ENCODE measurements at places on chromosomes 6 and 20.

DNA sequence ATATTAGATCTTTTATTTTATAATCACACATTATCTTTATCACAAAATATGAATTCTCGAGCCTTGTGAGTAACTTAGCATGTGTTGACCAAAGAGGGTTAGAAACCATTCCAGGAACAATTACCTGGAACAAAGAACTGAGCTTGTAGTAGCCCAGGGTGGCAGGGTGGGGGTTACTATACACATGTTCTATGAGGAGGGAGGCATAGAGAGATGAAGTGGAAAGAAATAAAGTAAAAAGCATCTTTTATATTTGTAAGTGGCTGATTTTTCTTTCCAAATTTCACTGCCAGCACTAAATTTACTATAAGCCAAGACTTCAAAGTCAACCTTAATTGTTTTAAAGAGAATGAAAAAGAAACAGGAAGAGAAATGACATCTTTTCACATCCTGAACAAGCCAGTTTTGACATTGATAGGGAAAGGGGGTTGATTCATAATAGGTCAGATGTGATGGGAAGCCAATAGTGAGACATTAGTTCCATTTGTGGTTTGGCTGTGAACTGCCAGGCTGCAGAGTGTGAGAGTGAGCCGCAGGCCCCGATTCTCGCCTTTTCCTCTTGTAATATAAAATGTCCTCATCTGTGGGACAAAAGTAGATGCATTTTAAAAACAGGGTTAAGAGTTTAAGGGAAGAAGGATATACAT, 52.7 kb upstream of the MYB start:
- H3K4me1 ChIP-seq: no peaks in the 10 kb centered on the region
- no peaks in the 10 kb centered on the region for H3K36me3 ChIP-seq

DNA sequence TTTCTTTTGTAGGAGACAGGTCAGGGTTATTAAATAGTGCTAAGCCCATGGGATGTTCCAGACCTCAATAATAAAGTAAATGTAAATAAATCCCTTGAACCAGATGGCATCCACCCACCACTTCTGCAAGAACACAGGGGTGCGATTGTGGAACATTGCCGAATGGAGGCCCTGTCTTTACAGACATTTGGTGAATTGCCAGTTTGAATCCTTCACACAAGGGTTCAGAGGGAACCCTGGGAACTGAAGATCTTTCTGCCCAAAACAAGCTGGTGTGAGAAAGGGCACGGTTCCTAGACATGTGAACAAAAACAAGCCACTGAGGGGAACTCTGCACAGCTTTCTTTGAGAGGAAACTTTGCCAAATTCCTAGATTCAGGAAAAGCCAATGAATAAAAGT, 30.2 kb upstream of the RNF8 start:
- no peaks in the 10 kb centered on the region for H3K4me1 ChIP-seq
- peak overlapping the region; percentile 55 for H3K27ac ChIP-seq
- H3K27me3 ChIP-seq: no peaks in the 10 kb centered on the region
- no peak for DNase-seq
- H3K36me3 ChIP-seq: peaks cover 19% of the 10 kb centered on the region
- no peak overlapping the region for H3K4me3 ChIP-seq

- peak; percentile 64 for DNase-seq
- H3K36me3 ChIP-seq: no peaks in the 10 kb centered on the region
- H3K4me3 ChIP-seq: no peak overlapping the region
- H3K27me3 ChIP-seq: no peaks in the 10 kb centered on the region
- no peak overlapping the region for H3K27ac ChIP-seq
Measured at GRCh38 chr6:138724015-138724414, 49.6 kb upstream of the CCDC28A start.

GRCh38 chr6:38282911-38283310, 356.8 kb downstream of the BTBD9 start:
- H3K36me3 ChIP-seq: no peaks in the 10 kb centered on the region
- no peaks in the 10 kb centered on the region for H3K4me1 ChIP-seq
- no peaks in the 10 kb centered on the region for H3K27me3 ChIP-seq
- H3K4me3 ChIP-seq: no peak overlapping the region
- H3K27ac ChIP-seq: no peak overlapping the region
- no peak for DNase-seq

DNA sequence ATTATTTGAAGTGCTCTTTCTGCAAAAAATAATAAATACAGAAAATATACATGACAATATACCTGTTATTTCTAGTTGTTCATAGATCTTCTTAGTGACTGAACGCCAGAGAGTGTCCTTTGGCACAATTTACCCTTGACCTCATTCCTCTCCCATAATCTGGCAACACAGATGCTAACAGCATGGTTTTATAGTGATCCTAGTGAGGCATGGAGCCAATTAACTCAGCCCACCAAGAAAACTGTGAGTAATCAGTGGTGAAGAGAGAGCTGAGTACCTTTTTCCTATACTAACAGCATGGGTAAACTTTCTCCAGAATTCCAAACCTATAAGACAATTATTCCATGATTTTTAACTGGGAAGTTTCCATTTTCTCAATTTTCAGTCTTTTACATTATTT, 61.0 kb downstream of the VGLL2 start:
- DNase-seq: no peak
- H3K27ac ChIP-seq: no peak overlapping the region
- H3K27me3 ChIP-seq: no peaks in the 10 kb centered on the region
- no peaks in the 10 kb centered on the region for H3K4me1 ChIP-seq
- no peaks in the 10 kb centered on the region for H3K36me3 ChIP-seq
- H3K4me3 ChIP-seq: no peak overlapping the region

- no peaks in the 10 kb centered on the region for H3K36me3 ChIP-seq
- no peak overlapping the region for H3K4me3 ChIP-seq
- H3K4me1 ChIP-seq: peaks cover 59% of the 10 kb centered on the region
Measured at GRCh38 chr6:111687652-111688051, 82.0 kb upstream of the TRAF3IP2 start.

- H3K27me3 ChIP-seq: peaks cover 57% of the 10 kb centered on the region
- no peak overlapping the region for H3K27ac ChIP-seq
- DNase-seq: no peak
- H3K4me3 ChIP-seq: no peak overlapping the region
Measured at GRCh38 chr6:28208111-28208659, 16.9 kb upstream of the ZSCAN9 start.

GRCh38 chr6:118893064-118893806, 717 bp upstream of the ASF1A start:
- no peak for DNase-seq
- H3K27ac ChIP-seq: peak overlapping the region; percentile 51
- H3K4me1 ChIP-seq: no peaks in the 10 kb centered on the region
- no peaks in the 10 kb centered on the region for H3K36me3 ChIP-seq
- peak overlapping the region; percentile 83 for H3K4me3 ChIP-seq

DNA sequence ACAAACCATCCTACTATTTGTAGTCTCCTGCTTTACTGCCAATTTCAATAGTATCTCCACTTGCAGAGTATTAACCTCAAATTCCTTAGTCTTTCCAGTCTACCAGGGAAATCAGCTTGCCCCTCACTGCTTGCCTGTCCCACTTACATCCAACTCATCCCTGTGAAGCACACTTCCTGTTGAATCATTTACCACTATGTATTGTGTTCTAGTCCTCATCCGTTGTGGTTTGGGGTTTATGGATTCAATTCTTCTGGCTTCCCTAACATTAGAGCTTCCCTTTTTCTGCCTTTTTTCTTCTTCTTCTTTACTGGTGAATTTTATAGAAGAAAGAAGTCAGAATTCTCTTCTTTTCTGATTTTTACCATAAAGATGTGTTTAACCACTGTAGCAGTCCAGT, 5.1 kb upstream of the TXLNB start:
- no peaks in the 10 kb centered on the region for H3K27me3 ChIP-seq
- H3K4me3 ChIP-seq: no peak overlapping the region
- no peak for DNase-seq
- no peaks in the 10 kb centered on the region for H3K4me1 ChIP-seq

GRCh38 chr6:5638666-5639065, 368.1 kb downstream of the NRN1 start:
- H3K4me1 ChIP-seq: no peaks in the 10 kb centered on the region
- H3K27me3 ChIP-seq: no peaks in the 10 kb centered on the region
- no peak overlapping the region for H3K27ac ChIP-seq
- H3K36me3 ChIP-seq: no peaks in the 10 kb centered on the region
- H3K4me3 ChIP-seq: no peak overlapping the region

DNA sequence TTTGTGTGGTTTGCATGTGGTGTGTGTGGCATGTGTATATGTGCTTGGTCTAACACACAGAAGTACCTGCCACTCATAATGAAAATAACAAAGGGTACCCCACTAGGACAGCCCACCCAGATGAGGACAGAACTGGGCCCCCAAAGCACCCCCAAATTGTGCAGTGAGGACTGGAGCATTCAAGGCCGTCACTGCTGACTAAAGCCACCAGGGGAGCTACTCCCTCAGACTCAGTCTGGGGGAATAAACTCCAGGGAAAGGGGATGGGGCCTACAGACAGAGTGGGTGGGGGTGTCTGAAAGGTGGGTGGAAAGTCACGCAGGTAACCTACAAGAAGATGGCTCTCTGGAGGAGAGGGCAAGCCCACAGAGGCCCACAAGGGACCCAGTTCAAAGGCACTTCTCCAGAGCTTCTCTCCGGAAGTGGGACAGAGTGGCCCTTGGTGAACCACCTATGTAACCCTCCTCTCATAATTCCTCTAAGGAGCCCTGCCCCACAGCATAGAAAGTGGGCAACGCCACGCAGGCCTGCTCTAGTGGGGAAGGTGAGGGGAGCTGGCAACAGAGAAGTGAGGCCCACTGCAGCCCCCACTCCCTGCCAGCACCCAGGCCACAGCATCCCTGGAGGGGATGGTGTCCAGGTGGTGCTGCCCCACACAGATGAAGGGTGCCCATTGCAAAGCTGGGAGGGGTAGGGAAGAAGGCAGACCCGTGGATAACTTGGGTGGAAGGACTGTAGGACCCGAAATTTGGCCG, 122.8 kb upstream of the MAFB start:
- no peaks in the 10 kb centered on the region for H3K27me3 ChIP-seq
- DNase-seq: no peak
- H3K4me3 ChIP-seq: no peak overlapping the region
- no peaks in the 10 kb centered on the region for H3K36me3 ChIP-seq
- H3K4me1 ChIP-seq: no peaks in the 10 kb centered on the region
- no peak overlapping the region for H3K27ac ChIP-seq

- no peaks in the 10 kb centered on the region for H3K36me3 ChIP-seq
- H3K27me3 ChIP-seq: no peaks in the 10 kb centered on the region
- no peaks in the 10 kb centered on the region for H3K4me1 ChIP-seq
- H3K27ac ChIP-seq: no peak overlapping the region
- DNase-seq: no peak
- H3K4me3 ChIP-seq: no peak overlapping the region
Measured at GRCh38 chr20:12999201-12999600, 9.6 kb upstream of the SPTLC3 start.

DNA sequence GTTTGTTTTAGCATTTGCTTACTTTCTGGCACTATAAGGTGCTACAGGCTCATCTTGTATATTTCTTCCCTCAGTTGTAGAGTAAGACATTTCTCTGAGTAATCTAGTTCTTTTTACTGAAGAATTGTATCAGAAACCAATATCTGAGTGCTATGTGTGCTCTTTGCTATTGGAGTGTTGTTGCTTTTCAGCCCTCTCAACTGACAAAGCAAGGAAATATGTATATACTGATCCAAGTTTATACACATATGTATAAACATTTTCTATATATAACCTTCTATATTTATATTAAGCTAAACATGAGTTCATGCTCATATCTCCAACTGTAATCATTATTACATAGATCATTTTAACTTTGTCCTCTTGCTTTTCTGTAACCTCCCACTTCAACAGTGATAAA, 405.7 kb downstream of the RFPL4B start:
- H3K27ac ChIP-seq: no peak overlapping the region
- no peaks in the 10 kb centered on the region for H3K36me3 ChIP-seq
- H3K4me3 ChIP-seq: no peak overlapping the region
- H3K4me1 ChIP-seq: no peaks in the 10 kb centered on the region

GRCh38 chr6:38279423-38279822, 360.3 kb downstream of the BTBD9 start:
- no peak for DNase-seq
- no peaks in the 10 kb centered on the region for H3K36me3 ChIP-seq

GRCh38 chr6:33976437-33977360, 169.2 kb downstream of the GRM4 start:
- no peaks in the 10 kb centered on the region for H3K4me1 ChIP-seq
- H3K36me3 ChIP-seq: no peaks in the 10 kb centered on the region

DNA sequence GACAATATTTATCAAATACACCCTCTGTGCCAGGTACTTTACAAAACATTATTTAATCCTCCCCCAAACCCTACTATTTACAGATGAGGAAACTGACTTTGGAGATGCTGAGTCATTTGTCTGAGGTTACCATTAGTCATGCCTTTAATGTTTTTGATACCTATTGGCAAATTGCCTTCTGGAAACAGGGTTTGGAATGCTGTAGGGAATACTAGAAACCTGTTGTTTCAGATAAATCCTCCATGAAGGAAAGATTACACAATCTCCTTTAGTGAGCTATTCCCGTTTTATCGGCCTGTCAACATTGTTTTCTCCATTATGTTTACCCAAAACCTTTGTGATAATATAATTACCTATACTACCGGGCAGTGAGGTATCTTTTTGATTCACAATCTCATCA, 93.6 kb upstream of the ADGRF1 start:
- DNase-seq: no peak
- no peak overlapping the region for H3K27ac ChIP-seq
- no peaks in the 10 kb centered on the region for H3K4me1 ChIP-seq
- H3K4me3 ChIP-seq: no peak overlapping the region
- H3K27me3 ChIP-seq: no peaks in the 10 kb centered on the region

DNA sequence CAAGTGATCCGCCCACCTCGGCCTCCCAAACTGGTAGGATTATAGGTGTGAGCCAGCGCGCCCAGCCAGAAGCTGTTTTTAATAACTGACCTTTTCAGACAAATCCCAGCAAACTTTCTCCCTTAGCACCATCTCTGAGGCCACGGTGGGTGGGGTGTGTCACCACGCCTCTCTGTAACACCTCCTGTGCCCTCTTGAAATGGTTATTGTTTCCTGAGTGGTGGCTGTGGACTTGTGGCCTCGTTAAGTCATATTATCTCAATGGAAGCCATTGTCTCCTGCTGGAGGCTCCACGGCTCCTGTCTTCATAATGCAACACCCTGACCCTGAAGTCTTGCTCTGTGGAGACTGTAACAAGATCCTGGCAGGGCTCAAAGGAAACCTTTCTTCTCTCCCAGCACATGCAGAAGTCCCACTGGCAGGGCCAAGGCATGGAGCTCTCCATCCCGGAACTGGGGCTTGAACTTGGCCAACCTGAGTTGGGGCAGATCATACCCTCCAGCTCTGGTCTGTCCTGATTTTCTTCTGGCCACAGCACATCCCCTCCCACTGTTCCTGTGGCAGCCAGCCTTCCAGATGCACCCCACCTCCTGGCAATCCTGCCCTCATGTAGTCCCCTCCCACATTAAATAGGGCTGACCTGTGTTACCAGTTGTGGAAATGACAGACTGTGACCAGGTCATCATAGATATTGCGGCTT, 81.1 kb downstream of the SNX5 start:
- no peak for DNase-seq
- no peak overlapping the region for H3K27ac ChIP-seq
- peaks cover 7% of the 10 kb centered on the region for H3K4me1 ChIP-seq
- H3K36me3 ChIP-seq: no peaks in the 10 kb centered on the region
- H3K27me3 ChIP-seq: no peaks in the 10 kb centered on the region

GRCh38 chr6:110731196-110731595, 84.1 kb downstream of the CDK19 start:
- no peaks in the 10 kb centered on the region for H3K27me3 ChIP-seq
- H3K27ac ChIP-seq: no peak overlapping the region
- no peak overlapping the region for H3K4me3 ChIP-seq
- H3K36me3 ChIP-seq: no peaks in the 10 kb centered on the region
- no peaks in the 10 kb centered on the region for H3K4me1 ChIP-seq
- no peak for DNase-seq

- no peaks in the 10 kb centered on the region for H3K4me1 ChIP-seq
- H3K27ac ChIP-seq: no peak overlapping the region
- H3K36me3 ChIP-seq: no peaks in the 10 kb centered on the region
- H3K4me3 ChIP-seq: no peak overlapping the region
- no peak for DNase-seq
Measured at GRCh38 chr6:25452031-25452430, 172.9 kb downstream of the CARMIL1 start.

Data from right lobe of liver (tissue), 6 donors.